ENCODE measurements at places on chromosomes 4 and X.

DNA sequence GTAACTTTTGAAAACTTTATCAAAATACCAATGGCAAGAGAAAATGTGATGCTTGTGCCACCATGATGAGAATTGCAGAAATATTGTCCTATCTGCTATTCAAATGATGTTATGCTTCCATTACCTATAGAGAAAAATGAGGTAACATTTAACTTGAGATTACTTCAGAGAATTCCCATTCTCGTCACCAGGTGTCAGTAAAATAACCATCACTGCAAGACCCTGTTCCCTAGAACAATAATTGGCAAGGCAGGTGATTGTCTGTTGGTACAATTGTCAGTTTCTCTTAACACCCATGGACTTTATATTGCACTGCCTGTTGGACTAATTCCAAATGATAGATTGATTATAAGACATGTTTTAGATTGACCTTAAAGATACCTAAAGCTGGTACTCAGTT is 179.9 kb downstream of the GABRG1 start:
- no peak for DNase-seq

- DNase-seq: no peak
These were observed 45.4 kb upstream of the CTAG2 start for GRCh38 chrX:154698630-154699248.

- DNase-seq: no peak
These were observed 209.6 kb upstream of the TLL1 start for GRCh38 chr4:165663411-165663810.

DNA sequence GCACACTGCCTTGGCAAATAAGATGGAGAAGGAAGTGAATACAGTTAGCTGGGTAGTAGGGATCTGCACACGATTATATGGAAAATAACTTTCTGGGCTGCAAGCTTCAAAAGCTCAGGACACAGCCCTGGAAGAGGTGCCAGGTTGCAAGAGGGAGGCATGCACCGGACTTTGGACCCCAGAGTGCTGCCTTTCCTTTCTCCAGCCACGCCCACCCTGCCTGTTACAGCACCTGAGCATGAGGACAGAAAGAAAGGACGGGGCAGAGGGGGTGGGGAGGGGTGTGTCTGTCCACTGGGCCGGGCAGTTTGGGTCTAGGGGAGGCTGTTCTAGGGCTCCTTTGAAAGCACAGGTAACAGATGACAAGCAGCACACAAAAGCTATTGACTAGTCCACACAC is 152.8 kb downstream of the ENPP6 start:
- DNase-seq: no peak

- no peak for DNase-seq
These were observed 184.2 kb downstream of the DHRSX start for GRCh38 chrX:2316534-2316933.

- no peak for DNase-seq
These were observed at the start of gene PPARGC1A for GRCh38 chr4:23889814-23890341. Gene PPARGC1A, minus strand, starts transcription at chr4:23890047. Its CDS starts 90 bp downstream, at chr4:23889957.

- DNase-seq: no peak
These were observed 1689.5 kb upstream of the PCDH10 start for GRCh38 chr4:131459430-131460101.

GRCh38 chr4:34643476-34643875 is 1600.8 kb downstream of the ARAP2 start:
- DNase-seq: no peak

- no peak for DNase-seq
These were observed 43.3 kb upstream of the PPM1K start for GRCh38 chr4:88327665-88328064.

DNA sequence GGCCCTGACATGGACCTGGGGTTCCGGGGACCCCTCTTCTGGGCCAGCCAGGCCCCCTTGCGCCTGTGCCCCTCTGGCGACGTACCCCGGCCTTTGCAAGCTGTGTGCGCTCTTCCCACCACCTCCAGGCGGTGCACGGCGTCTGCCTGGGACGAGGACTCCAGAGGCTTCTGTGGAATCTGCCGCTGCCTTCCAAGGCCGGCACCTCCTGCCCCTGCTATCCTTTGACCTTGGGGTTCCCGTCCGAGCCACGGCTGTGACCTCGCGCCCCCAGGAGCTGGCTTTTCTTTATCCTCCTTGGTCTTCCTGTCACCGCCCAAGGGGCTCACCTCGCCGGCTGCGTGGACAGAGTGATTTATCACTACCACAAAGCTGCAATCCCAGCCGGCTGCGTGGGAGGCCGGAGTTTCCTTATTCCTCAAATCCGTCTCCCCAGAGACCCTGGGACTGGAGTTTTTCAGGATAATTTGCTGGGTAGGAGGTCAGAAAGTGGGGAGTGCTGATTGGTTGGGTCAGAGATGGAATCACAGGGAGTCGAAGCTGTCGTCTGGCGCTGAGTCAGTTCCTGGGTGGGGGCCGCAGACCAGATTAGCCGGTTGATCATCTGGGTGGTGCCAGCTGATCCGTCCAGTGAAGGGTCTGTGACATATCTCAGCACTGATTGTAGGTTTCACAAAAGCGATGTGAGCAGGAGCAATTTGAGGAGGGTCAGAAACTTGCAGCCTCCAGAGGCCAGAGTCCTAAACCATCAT is 19.8 kb upstream of the PLCXD1 start:
- DNase-seq: no peak

DNA sequence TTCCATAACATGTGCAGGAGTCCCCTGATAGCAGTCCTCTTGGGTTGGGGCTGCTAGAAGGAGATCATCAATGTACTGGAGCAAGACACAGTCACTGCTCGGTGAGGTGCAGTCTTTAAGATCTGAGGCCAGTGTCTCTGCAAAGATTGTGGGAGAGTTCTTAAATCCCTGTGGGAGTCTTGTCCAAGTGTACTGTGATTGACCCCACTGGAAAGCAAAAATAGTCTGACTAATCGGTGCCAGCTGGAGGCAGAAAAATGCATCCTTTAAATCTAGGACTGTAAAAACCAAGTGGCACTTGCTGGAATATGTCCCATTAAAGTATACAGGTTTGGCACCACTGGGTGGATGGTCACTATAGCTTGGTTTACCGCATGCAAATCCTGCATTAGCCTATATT is 31.1 kb downstream of the SULT1E1 start:
- no peak for DNase-seq

DNA sequence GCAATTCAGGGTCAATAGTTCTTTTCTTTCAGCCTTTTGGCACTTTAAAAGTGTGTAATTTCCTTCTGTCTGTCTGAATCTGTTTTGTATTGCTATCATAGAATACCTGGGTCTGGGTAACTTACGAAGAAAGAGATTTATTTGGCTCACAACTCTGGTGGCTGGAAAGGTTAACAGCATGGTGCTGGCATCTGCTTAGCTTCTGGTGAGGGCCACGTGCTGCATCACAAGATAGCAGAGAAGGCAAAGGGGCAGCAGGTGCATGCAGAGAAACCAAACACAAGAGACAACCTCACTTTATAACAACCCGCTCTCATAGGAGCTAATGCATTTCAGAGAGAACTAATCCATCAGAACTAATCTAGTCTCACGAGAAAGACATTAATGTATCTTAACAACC is 18.8 kb downstream of the RGN start:
- no peak for DNase-seq

- DNase-seq: no peak
These were observed 328.3 kb upstream of the RPS6KA3 start for GRCh38 chrX:20594985-20595384.

DNA sequence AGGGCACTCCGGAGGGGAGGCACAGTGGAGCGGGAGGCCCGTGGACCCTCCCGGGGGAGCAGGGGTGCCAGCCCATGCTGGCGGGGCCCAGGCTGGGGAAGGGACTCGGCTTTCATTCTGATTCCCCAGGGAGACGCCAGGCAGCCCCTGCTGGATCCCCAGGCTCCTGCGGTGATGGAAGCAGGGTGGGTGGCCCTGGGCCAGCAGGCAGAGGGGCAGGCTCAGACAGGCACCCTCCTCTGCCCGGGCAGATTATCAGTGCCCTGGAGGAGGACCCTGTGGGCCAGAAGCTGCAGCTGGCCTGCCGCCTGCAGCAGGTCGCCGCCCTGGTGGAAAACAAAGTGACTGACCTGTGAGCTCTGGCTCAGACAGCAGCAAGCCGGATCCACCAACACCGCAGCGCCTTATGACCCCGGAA is 2.1 kb upstream of the SRPK3 start:
- no peak for DNase-seq

DNA sequence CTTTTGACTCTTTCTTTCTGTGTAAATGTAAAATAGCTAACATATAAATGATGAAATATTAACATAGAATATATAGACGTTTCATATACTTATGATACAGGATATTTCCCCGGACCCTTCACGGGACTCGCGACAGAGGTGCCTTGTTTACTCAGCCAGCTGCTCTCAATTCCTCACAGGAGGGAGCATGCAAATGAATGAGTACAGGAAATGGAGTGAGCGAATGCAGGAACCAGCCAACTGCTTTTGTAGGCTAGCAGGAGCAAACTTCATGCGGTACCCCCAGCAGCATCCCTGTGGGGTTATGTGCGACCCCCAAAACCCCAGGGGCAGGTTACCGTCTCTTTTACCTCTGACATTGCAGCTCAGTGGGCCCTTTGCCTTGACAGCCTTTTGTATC is 110.3 kb upstream of the PDHA2 start:
- DNase-seq: no peak

DNA sequence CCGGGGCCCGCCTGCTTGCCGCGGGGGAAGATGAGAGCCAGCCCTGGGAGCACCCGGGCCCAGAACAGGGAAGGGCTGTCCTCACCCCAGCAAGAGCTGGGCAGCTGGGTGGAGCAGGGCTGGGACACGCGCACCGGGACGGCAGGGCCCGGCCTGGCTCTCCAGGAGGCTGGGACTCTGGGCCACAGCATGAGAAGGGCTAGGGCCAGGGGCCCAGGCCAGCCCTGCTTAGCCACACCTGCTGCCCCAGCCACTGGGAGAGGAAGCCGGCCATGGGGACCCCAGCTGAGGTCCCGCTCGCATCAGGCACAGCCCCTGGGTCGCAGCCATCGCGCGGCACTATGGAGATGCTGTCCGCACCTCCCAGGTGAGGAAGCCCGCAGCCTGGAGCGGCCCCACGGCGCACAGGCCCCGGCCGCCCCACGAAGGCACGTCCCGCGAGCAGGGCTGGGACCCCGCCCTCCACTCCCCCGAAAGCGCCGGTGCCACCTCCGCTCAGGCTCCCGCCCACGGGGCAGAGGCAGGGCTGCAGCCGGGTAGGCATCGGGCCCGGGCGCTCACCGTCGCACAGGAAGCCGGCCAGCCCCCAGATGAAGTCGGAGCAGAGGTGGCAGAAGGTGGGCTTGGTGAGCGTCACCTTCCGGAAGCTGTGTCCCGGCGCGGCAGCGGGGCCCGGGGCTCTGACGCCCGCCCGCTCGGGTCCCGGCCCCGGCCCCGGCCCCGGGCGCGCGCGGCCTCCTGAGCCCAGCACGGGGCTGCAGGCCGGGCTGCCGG is 531 bp downstream of the DGKQ start:
- peak; percentile 50 for DNase-seq

Data from T-helper 9 cell (primary cell).